ENCODE measurements at places on chromosomes 4 and X.

DNA sequence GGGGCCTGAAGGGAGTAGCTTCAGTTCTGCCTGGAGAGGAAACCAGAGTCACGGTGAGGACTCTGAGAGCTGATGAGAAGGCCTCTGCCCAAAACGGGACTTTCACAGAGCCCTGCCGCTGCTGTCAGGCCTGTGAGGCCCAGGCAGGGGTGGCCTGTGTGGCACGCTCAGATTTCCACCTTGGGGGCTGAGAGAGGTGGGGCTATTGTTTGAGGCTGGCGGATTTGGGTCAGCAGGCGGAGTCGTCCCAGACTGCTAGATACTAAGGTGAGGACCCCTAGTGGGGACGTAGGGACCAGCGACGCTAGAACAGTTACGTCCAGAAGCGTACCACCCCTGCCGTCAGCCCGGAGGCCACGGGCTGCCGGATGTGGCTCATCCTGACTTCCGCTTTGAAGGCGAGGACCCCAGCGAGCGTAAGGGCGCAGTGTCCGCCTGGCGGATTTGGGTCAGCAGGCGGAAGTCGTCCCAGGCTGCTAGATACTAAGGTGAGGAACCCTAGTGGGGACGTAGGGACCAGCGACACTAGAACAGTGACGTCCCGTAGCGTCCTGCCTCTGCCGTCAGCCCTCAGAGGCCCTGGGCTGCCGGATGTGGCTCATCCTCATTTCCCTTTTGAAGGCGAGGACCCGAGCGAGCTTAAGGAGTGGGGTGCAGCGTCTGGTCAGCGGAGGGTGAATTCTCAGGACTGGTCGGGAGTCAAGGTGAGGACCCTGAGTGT, at the start of gene MAGEB1:
Gene MAGEB1 (plus strand): TSS at position 378 of the 721 bp plus-strand sequence. CDS start 3,348 bp downstream, outside the sequence.
- no peak for DNase-seq

- no peak for DNase-seq
Measured at GRCh38 chr4:134388351-134388750, 186.8 kb upstream of the PABPC4L start.

- no peak for DNase-seq
Measured at GRCh38 chr4:24274381-24274941, 309.9 kb downstream of the DHX15 start.

GRCh38 chr4:151165205-151166000, 66.0 kb downstream of the RPS3A start:
- DNase-seq: no peak

DNA sequence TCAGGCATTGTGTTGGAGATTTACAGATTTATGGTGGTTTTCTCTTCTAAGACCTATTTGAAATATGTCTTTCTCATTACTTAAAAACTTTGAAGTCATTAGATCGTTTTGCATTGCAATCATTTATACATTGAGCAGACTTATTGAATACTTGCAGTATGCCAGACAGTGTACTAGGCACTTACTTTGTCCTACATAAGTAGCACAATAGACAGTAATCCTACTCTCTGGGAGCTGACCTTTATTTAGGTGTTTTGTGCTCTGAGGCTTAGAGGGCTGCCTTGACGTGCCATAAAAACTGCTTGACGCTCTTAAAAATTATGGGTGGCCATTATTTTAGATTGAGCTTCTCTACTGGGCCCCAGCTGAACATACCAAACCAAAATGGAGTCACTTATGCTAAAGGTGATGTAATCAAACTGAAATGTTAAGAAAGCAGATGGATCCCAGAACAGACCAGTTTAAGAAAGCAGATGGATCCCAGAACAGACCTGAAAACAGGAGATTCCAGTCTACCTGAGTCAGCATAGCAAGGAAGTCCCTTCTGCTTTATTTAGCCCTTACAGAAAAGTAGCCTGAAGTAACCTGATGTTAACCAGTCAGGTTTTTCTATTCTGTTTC, 42.4 kb downstream of the PTTG2 start:
- DNase-seq: no peak
